ENCODE measurements at places on chromosomes 12 and 14.

- no peak for DNase-seq
Observed at GRCh38 chr12:27385766-27386564, 53.3 kb downstream of the BMAL2 start.

GRCh38 chr14:36408388-36408787, 88.0 kb upstream of the MBIP start:
- DNase-seq: no peak

- no peak for DNase-seq
Observed at GRCh38 chr12:56315249-56315621, 553 bp downstream of the CNPY2 start.

GRCh38 chr14:64184103-64184729, 110.0 kb downstream of the ESR2 start:
- DNase-seq: no peak

DNA sequence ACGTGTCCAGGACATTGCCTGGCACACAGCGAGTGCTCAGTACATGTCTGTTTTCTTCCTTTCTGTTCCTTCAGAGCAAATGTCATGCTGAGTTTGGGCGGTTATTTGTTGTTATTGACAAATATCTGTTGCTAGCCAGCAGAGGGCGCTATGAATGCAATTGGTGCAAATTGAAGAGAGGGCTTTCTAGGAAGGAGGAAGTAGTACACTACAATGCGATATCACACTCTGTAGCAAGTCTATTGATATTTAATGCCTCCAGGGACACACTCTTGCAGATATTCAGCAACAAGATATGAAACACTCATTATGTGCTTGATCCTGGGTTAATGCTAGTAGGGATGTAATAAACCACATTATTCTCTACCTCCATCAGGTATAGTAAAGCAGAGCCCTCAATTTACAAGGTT, 267.3 kb upstream of the SRRM4 start:
- no peak for DNase-seq

- DNase-seq: no peak
Observed at GRCh38 chr12:45833401-45833800, 103.9 kb downstream of the ARID2 start.

All from skeletal muscle cell (primary cell).